DMS153 (cell line): ENCODE measurements at places on chromosomes 16 and 17.
A peak's percentile ranks its signal among the peaks of the same experiment; 100 is the strongest.

GRCh38 chr17:28457890-28458289, 15.6 kb upstream of the SLC13A2 start:
- DNase-seq = no peak

DNA sequence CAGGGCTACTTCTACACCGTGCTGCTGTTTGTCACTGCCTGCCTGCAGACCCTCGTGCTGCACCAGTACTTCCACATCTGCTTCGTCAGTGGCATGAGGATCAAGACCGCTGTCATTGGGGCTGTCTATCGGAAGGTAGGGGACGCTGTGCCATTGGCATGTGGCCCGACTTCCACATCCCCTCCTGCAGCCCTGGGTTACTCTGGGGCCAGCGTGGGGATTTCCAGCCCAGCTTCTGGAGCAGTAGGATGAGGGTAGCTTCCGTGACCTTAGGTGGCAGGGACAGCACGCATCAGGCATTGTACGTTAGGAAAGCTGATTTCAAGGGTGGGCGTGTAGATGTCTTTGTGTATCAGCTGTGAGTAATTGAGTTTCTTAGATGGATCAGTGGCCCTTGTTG, 96.5 kb downstream of the ABCC1 start:
- no peak for DNase-seq

DNA sequence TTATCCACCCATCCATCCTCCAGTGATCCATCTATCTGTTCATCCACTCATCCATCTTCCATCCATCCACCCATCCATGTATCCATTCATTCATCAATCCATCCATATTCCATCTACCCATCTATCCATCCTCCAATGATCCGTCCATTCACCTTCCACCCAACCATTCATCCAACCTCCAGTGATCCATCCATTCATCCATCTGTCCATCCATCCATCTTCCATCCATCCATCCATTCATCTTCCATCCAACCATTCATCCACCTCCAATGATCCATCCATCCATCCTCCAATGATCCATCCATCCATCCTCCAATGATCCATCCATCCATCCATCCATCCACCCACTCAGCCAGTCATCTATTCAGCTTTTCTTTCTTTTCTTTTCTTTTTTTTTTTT, 156.5 kb upstream of the WSCD1 start:
- no peak for DNase-seq

DNA sequence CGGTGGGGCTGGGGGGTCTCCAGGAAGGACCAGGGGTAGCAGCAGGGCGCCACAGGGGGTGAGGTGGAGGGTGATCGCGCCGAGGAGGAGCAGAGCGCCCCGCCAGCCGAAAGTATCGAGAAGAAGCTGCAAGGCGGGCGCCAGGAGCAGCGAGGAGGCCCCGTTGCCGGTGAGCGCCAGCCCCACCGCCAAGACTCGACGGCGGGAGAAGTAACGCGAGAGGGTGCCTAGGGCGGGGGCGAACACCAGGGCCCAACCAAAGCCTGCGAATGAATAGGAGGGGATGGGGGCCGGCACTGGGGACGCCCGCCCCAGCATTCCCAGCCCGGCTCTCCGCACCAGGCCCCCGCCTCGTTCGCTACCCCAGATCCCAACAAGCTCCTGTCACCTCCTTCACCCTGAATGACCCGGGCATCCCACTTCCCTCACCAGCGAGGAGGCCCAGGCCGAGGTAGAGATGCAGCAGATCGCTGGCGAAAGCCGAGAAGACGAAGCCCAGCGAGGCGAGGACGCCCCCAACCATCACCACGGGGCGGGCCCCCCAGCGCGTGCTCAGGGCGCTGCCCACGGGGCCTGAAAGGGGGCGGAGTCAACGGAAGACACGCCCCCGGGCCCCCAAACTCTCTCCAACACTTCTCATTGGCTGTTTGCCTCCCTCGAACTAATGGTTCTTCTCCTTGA, 1.3 kb downstream of the SLC16A11 start:
- no peak for DNase-seq

GRCh38 chr17:28499684-28500357, 6.3 kb upstream of the FOXN1 start:
- DNase-seq = no peak

- no peak for DNase-seq
Observed at GRCh38 chr16:79651363-79651762, 50.8 kb upstream of the MAF start.

GRCh38 chr17:38338053-38338452, 5.7 kb downstream of the GPR179 start:
- no peak for DNase-seq

DNA sequence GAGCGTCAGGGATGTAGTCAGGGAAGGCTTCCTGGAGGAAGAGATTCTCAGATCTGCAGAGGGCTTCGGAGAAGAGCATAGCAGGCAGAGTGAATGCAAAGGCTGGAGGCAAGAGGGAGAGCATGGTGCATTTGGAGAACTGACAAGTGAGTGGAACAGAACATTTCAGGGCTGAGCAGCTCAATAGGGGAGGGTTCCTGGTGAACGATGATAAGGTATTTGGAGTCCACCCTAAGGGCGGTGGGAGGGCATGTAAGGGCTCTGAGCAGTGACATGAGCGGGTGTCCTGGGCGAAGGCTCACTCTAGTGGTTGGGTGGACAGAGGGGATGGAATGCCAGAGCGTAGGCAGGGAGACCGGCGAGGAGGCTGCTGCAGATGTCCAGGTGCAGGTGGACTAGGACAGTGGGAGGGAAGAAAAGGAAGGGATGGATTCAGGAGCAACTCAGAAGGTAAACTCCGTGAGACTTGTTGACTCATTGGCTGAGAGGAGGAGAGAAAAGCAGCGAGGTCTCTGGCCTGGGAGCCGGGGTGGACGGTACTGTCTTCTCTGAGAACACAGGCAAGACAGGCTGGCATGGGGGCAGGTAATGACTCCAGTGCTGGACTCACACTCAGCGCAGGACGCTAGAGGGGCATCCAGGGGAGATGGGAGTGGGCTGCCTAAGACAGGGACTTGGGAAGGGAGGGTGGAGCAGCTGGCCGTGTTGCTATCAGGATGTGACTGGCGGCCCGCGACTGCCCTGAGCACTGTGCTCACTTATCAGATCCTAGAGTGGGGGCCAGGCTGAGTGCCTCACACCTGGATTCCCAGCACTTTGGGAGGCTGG, 1.4 kb upstream of the PITPNA start:
- DNase-seq = no peak

DNA sequence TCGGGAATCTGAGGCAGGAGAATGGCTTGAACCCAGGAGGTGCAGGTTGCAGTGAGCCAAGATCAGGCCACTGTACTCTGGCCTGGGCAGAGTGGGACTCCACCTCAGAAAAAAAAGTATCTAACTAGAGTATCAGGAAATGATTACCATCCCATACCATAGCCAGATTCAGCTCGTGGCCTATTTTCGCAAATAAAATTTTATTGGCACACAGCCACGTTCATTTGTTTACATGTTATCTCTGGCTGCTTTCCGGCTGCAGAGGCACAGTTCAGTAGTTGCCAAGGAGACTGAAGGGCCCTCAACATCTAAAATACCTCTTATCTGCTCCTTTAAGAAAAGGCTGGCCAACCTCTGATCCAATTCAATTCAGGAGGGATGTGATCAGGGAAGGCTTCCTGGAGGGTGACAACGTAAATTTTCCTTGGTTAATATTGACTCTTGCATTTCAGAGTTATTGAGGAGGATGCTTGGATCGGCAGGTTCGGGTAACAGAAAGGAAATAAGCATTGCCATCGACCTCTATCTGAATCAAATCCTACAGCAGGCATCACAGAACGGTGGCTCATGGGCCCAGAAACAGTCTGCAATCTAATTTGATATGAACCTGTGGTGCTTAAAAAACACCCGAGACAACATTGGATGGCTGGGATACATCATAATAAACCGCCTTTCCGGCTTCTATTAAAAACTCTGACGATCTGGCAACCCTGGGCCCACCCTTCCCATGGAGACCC, 73.8 kb downstream of the XYLT1 start:
- peak; percentile 94 for DNase-seq

- peak; percentile 16 for DNase-seq
Observed at GRCh38 chr17:72254808-72255449, 134.1 kb downstream of the SOX9 start.
